ENCODE measurements at places on chromosomes 6 and 20.
A peak's percentile ranks its signal among the peaks of the same experiment; 100 is the strongest.

DNA sequence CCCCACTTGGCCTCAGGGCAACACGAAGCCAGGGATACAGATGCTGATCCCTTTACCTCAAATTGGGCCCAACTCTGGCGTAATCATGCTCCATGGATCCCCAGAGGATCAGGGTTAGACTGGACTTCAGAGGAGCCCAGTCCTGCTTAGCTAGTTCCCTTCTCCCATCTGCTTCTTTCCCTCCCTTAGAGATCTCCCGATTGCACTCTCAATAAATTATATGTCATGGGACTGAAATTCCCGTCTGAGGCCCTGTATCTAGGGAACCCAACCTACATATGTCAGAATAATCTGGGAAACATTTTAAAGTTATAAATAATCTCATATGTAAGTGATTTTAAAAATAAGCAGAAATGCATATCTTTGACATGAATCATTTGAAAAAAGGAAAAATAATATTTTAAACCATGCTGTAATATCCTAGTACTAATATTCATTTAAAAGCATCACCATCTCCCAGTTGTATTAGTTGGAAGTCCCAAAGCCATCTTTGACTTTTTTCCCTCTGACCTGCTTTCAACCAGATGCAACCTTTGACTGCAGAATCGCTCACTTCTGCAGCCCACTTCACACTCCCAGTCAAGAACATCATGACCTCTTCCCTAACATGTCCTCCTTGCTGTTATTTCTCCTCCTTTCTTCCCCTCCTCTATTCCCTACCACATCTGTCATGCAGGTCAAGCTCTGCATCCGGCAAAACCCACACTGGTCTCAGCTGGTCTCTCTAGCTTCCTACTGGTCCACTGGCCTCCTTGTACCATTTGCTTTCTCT is 393.6 kb downstream of the BTBD3 start:
- DNase-seq = no peak

- no peak for DNase-seq
Observed at GRCh38 chr6:16894301-16894700, 133.0 kb upstream of the ATXN1 start.

GRCh38 chr20:59743767-59744485 is 139.6 kb downstream of the PHACTR3 start:
- DNase-seq = no peak

- DNase-seq = no peak
Observed at GRCh38 chr6:76702187-76702586, 629.7 kb upstream of the IMPG1 start.

- no peak for DNase-seq
Observed at GRCh38 chr6:52562911-52563310, 13.9 kb downstream of the TRAM2 start.

- DNase-seq = no peak
Observed at GRCh38 chr6:24861934-24862333, 63.2 kb upstream of the ARMH2 start.

- no peak for DNase-seq
Observed at GRCh38 chr6:50443144-50443543, 270.2 kb upstream of the TFAP2D start.

- DNase-seq = no peak
Observed at GRCh38 chr6:131115651-131116050, 19.6 kb upstream of the AKAP7 start.

DNA sequence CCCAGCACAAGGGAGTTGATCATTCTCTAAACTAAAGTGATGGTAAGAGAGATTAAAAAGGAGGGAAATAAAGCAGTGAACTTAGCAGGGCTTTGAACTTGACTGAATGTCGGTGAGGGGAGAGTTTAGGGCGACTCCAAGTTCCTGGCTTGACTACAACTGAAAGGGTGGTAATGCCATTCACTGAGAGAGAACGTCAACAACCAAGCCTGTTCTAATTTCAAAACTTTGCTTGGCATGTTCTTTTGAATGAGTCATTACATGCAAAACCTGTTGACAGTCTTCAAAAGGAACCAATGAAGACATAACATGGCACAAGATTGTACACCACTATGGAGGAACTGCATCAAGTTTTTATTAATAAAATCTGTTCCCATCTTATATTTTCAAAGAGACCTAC is 10.3 kb upstream of the MYB start:
- DNase-seq = no peak

GRCh38 chr6:144500892-144501291 is 215.8 kb downstream of the UTRN start:
- DNase-seq = no peak

GRCh38 chr6:15065261-15065989 is 180.4 kb upstream of the JARID2 start:
- no peak for DNase-seq

DNA sequence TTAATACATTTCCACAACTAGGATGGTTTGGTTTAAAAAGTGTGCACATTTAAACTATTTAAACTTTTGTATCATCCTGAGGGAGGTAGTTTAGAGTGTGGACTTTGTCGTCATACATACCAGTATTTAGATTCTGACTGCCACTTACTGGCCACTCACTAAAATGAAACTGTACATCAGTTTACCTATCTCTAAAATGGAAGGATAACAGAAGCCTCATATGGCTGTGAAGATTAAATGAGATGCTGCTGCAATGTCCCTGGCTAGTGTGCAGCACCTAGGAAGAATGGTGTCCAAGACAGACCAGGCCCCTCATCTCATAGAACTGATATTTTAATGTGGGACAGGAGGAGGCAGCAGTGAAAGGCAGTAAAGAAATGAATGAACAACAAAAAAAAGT is 12.0 kb upstream of the PKIG start:
- DNase-seq = no peak

DNA sequence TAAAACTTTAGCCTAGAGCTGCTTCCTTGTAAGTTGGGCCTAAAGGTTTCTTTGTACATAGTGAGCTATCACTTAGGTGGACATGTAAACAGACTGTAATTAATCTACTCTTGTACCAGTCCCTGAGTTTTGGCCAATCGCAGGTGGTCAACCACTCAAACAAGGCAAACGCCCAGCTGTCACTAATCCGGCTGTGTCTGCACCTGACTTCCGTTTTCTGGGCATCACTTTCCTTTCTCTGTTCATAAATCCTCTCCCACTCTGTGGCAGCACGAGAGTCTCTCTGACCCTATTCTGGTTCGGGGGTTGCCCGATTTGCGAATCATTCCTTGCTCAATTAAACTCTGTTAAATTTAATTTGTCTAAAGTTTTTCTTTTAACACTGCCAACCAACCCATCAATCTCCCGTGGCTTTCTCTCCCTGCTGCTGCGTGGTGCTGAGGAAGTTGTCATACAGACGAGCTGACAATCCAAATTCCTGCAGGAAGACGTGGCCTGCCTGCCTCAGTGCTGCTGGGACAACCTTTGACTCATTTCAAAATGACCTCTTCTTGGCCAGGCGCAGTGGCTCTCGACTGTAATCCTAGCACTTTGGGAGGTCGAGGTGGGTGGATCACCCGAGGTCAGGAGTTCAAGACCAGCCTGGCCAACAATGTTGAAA is 206.3 kb downstream of the QKI start:
- DNase-seq = no peak

- DNase-seq = no peak
Observed at GRCh38 chr6:39800034-39801032, 8.2 kb downstream of the DAAM2 start.

DNA sequence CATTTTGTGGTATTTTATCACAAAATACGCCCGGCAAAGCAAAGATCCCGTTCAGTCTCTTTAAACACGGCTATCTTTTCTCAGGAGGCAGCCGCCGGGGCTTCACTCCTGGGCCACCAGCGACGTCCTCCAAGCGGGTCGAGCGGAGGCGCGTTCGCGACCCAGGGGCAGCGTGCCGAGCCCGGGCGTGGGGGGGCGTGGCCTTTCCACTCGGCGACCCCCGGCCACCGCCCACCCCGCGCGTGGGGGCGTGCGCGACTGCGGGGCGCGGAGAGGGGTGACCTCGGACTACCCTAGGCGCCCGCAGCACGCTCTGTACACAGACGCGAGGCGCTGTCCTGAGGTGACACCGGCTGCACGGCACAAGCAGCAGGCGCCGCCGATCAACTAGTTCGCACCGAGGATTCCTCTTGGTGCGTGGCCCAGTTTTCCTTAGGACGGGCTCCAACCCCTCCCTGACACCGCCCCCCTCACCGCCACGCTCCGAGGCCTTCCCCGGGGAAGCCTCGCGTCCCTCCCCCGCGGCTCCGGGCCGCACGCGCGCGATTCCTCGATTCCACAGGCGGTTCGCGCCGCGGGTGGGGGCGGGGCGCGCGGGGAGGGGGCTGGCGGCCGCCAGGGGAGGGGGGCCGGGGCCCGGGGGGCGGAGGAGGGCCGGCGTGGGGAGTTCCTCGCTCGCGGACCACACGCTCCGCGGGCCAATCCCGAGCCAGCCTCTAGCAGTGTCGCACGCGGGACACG is 1.1 kb upstream of the JARID2 start:
- peak; percentile 58 for DNase-seq

DNA sequence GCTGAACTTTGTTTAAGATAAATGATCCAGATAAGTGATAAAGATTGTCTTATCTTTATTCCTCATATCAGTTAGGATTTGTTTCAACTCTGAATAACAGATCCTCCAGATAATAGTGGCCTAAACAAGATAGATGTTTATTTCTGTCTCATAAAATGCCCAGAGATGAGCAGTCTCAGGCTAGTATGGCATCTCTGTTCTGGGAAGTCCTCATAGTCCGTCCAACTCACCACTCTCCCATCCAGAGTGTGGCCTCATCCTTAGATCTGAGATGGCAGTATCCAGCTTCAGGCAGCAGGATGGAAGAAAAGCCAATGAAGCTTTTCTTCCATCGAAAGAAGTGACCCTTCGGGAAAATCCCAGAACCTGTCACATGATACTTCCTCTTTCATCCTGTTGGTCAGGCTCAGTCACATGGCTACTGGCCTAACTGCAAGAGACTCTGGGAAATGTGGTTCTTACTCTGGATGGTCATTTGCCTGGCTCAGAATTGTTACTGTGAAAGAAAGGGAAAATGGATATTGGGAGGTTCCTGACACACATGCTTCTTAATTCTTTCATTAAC is 29.4 kb upstream of the TAGAP start:
- DNase-seq = no peak

DNA sequence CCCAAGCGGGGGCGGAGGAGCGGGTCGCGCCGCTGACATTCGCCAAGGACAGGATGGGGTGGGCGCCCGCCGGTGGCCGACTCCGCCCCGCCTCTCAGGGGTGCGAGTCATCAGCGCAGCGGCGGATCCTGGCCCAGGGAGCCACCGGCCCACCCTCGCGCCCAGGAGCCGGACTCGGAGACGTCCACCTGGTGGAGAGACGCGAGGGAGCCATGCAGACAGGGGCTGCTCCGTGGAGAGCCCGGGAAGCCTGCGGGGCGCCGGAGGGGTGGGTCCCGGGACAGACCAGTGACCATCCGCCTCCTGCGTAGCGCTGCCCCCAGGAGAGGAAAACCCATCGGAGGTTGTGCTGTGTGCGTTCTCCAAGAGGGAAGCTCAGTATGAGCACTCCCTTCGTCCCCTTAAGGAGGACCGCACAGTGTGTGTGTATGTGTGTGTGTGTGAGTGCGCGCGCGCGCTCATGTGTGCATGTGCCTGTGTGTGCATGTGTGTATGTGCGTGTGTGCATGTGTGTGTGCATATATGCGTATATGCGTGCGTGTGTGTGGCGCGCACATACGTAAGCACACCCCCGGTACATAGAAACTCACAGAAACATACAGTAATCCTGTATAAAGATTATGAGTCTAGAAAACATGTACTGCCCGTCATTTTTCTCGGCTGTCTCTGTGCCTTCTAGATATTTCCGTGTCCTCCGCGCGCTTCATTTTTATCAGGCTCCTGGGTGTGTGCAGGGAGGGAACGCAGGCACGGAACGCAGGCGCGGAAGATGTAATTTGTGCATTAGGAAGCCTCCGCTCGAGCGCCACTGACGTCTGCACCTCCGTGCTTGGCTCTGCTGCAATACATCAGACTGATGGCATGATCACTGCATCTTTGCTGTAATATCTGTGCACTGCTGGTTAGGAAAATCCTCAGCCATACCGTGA is 158.9 kb downstream of the TBXT start:
- no peak for DNase-seq

DNA sequence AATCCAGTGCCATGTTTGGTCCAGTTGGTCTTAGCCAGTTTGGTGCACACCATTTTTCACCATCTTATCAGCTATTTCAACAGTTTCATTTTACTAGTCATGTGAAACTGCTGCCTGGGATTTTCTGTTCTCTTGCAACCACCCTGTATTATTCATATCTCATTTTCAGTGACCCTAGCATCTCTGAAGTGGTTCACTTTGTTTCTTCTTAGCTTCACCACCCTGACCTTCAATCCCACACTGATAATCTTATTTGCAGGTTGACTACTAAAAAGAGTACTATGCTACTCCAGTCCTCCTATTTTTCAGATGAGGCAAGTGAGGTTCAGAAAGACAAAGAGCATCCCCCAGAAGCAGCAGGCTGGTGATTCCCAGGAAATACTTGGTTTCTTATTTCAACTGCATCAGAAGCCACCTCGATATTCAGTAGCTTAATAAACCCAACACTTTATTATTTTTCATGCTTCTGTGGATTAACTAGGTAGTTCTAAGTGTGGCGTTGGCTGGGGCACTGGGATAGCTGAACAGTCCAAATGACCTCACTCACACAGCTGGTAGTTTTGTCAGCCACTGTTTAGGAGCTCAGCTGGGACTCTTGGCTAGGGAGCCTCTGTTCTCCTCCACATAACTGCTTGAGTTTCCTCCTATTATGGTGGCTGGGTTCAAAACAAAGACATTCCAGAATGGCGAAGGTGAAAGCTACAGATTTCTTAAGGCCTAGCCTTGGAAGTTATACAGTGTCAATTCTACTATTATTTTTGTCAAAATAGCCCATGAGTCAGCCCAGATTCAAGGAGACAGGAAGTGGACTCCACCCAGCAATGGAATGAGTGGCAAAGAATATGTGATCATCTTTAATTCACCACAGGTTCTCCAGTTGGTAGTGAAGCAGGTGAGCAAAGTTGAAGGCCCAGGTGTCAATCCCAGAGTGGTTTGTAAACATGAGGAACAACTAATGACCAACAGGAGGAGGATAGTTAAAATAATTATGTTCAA is 40.6 kb downstream of the BPIFB4 start:
- DNase-seq = no peak

GRCh38 chr6:38370653-38371601 is 268.8 kb downstream of the BTBD9 start:
- DNase-seq = no peak

DNA sequence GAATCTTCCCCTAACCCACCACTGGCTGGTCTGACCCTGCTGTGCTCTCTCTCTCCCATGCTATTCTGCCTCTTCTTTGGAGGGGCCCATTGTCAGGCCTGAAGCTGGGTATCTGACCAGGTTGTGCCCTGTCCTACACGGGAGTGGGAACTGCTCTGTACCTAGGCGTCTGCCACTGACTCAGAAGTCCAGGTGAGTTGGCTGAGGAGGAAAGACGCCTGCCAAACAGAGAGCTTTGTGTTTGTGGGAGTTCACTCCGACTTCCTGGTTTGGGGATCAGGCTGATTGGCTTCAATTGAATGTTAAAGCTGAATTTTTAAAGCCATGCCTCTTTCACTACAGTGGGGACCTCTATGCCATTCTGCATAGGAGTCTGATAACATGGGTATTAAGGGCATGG is 136.0 kb downstream of the CCDC170 start:
- DNase-seq = no peak
